ENCODE measurements at places on chromosomes 1 and 21. TPM values are rescaled to one million over a fixed set of nuclear protein-coding genes. Genes with fewer than 3 reads are reported as not detected.

Gene VASH2
- total RNA-seq, result 1.2 TPM

Gene C1orf185
- not detected for total RNA-seq

Gene UMODL1
- total RNA-seq, result not detected

Gene RIPK4
- total RNA-seq, result 0.49 TPM

Gene LCE1B
- not detected for total RNA-seq

Gene MFSD2A
- total RNA-seq, result 4.5 TPM

Gene RPS6KA1
- total RNA-seq, result 86.4 TPM

DNA sequence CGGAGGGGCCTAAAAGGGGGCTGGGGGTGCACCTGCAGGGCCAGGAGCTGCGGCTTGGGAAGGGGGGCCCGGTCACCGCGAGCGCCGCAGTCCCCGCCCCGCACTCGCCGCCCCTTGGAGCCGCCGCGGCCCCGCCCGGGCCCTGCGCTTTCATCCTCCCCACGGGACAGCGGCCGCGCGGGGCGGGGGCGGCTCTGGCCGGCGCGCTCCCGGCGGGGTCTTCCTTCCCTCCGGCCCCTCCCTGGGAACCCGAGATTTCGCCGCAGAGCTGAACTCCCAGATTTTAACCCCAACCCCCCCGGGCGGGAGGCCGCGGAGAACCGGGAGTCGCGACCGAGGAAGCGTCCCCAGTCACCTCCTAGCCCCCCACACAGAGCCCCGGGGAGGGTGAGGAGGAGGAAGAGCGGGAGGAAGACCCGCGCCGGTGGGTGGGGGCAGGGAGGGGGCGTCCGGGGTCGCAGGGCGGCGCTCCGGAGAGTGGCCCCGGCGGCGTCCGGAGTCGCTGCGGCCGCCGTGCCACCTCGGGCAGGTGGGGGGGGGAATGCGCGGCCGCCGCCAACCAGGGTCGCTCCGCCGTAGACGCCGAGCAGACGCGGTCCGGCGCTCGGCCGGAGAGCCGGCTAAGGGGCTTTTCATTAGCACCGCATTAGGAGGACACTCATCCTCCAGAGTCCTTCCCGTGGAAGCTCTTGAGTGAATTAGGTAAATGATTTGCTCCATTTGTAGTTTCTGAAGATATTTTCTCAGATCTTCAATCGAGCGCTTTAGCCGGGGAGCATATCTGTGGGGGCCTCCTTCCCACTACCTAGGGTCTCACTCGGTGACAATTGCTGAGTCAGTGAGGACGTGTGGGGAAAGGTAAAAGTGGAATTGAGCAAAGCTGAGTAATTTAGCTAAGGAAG, 31.6 kb upstream of the NFIA start:
- no peak for DNase-seq

DNA sequence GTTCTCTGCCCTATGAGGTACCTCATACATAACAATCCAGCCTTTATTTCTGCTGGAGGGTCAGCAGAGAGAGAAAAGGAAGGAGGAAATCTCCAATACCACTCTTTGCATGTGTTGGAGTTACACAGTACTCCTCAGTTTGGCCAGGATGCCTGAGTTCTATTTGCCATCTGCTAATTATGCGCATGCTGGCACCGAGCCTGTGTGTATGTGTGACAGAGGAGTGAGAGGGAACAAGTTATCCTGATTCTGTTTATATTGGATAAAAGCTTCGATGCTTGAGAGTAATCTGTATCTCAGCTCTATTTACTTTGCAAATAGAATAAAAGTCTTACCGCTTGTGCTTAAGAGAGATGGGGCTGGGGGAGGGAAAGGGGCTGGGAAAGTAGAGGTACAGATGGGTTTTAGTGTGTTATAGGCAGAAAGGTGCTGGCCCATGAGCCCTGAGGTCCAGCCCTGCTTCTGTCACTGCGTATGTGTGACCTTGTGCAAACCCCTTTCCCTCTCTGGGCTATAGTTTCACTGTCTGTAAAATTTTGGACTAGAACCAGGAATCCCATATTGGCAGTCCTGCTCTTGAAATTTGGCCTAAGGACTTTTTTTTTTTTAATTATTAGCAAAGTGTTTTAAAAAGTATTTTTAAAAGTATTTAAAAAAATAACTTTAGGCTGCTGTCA, 54.5 kb upstream of the PLXNA2 start:
- no peak for DNase-seq

DNA sequence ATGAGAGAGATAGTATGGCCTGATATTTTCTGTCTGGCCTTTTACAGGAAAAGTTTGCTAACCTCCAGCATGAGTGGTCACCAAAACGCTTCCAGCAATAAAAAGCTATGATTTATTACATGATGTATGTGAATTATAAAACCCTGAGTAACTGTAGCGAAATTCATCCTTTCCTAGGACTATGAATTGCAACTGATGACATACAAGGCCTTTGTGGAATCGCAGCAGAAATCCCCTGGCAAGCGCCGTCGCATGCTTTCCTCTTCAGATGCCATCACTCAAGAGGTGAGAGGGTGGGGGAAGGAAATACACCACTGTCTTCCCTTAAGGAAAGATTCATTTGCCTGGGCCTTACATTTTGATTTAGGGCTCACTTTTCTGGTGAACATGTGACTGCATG, 117.9 kb downstream of the MACF1 start:
- DNase-seq, result no peak

- no peak for DNase-seq
Observed at GRCh38 chr1:245160741-245161400, 6.1 kb downstream of the KIF26B start.

DNA sequence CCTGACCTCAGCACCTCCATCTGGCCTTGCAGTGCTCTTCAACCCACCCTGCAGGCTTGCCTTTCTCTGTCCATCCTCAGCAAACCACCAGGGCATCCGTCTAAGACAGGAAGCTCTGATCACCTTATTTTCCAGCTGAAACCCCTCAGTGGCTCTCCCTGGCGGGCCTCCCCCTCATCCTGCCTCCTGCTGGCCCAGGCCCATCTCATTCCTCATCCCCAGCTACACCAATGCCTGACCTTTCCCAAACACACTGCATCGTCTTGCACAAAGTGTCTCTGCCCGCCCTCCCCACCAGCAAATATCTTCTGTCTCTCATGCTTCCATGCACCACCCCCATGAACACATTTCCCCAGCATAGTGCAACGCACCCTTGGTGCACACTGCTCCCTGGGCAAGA, 205.0 kb downstream of the TOMM20 start:
- DNase-seq, result no peak

GRCh38 chr1:198788561-198789064, 149.8 kb downstream of the PTPRC start:
- DNase-seq, result peak; percentile 51
